ENCODE measurements at places on chromosomes 7 and 10.

DNA sequence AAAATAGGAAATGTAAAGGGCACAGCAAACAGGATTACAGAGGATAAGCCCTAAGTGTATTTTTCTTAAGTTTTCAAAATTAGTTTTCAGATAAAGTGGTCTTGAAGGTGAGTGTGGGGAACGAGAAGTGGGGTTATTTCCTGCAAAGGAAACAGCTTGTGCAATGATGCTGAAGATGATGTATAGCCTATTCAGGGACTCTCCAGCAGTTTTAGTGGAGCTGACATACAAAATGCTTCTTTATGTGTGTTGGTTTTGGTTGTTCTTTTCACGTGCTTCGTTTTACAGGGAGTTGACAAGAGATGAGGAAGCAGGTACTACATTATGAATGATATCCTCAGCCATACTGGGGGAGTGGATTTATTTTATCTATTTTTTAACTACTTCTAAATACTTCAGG, 20.5 kb downstream of the CASD1 start:
- no peak for DNase-seq

DNA sequence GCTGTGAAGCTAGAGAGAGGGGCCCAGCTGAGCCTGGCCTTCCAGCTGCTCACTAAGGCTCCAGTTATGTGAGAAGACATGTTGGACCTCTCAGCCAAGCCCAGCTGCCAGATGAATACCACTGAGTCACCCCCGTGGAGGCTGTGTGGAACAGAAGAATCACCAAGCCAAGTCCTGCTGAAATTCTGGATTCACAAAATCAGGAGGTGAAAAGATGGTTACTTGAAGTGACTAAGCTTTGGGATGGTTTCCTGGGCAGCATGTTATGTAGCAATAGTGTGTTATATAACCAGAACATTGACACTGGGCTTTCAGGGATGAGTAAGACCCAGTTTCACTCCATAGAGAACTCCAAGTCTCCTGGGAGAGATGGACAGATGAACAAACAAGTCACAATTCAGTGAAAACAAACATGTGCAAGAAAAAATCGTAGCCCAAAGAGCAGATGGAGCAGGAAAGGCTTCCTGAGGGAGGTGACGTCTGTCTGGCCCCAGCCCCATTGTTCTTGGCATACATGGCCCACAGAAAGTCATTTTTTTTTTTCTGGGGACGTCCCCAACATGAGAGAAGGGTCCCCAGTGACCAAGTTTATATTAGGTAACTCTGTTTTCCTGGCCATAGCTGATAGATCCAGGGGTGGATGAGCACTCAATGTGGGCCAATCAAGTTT, 64.1 kb upstream of the PDZD8 start:
- no peak for DNase-seq

- no peak for DNase-seq
Measured at GRCh38 chr10:124144536-124144935, 51.1 kb upstream of the CHST15 start.

DNA sequence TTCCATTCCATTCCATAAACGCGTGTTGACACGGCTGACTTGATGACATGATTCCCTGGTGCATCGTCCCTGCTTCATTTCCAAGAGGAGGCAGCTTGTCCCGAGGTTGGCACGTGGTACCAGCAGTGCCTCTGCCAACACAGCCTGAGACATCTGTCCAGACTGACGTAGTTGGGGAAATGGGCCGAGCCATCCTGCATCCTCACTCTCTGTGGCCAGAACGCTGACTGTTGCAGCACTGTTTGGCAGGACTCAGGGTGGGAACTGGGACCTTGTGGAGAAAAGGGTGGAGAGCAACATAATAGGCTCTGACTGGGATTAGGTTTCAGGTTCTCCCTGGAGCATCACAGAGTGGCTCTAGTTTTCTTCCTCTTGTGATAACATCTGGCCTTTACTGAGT, 118.6 kb upstream of the BTBD16 start:
- DNase-seq: no peak

DNA sequence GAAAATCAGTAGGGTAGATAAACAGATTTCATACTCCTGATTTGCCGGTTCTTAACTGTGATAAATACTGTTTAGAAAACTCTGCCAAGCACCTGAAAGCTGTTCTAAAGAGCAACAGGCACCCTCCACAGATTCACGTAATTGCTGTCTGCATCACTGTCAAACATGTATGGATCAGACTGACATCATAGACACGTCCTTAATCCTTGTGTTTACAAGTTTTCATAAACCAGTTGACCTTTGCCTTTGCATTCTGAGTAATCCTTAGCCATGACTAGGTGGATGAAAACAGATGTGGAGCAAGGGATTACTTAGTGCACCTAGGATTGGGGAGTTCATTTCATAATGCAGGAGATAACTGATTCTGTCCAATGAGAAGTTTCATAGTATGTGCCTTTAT, 41.6 kb downstream of the SLC39A12 start:
- DNase-seq: no peak

- DNase-seq: no peak
Measured at GRCh38 chr10:102208311-102209035, 17.6 kb upstream of the ELOVL3 start.

GRCh38 chr10:130994191-130994590, 317.3 kb downstream of the TCERG1L start:
- no peak for DNase-seq

DNA sequence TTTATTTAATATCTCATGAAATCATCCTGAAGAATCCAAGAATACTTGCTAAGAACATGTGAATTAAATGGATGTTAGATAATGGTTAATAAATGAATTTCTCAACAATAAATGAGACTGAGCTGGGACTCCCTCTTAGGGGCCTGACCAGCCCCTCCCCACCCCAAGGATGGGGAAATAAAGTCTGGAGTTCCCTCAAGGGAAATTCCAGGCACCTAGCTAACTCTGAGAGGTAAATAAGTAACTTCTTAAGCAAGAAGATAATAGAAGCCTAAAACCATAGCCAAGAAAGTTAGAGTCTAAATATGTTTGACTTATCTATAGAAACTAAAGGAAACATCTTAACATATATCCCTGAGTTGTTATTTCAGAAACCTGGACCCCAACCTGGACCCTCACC, 32.2 kb upstream of the PPP1R9A start:
- no peak for DNase-seq

Measured in activated naive CD4-positive, alpha-beta T cell (primary cell).